Epithelial cell of esophagus (primary cell): ENCODE measurements at places on chromosomes 6 and 20.

- DNase-seq = peak; percentile 68
Measured at GRCh38 chr20:16615199-16615598, 42.0 kb upstream of the KIF16B start.

GRCh38 chr6:135534773-135535380 lies 37.3 kb upstream of the AHI1 start:
- no peak for DNase-seq

DNA sequence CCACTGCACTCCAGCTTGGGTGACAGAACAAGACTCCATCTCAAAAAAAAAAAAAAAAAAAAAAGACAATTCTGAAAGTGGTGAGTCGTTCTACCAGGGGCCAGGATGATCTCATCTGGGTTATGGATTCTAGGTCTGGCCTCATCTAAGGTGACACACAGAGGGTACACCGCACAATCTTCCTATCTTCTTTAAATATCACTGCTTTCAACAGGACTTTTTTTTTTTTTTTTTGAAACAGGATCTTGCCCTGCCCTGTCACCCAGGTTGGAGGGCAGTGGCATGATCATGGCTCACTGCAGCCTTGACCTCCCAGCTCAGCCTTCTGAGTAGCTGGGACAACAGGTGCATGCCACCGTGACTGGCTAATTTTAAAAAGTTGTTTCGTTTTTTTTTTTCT lies 67.7 kb downstream of the SLC16A10 start:
- DNase-seq = peak; percentile 9

DNA sequence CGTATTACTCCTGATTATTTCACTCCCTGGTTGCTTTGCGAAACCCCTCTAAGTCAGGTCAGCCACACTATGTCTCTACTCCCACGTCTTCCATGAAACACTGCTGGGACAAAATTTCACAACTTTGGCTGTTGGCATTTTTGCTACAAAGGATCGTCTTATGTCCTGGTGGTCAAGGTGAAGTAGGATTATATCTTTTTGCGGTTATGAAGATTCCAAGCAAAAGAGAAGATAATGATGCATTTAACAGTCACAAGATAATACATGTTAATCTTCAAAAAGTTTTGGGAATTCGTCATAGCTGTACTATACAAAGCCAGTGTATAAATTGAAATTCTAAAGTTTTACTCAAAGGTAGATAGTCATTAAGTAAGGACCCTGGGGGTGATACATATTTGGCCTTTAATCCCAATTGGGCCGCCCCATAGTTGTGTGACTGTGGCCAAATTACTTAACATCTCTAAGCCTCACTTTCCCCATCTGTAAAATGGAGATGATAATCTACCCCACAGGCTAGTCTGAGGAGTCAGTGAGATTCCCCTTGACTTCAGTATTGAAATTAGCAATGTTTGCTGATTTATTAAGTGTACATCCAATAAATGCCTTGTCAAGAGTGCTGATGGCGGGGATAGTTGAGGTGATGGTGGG lies 212.1 kb downstream of the ARID1B start:
- DNase-seq = no peak

GRCh38 chr6:168542301-168542700 lies 101.3 kb downstream of the SMOC2 start:
- DNase-seq = no peak

- no peak for DNase-seq
Measured at GRCh38 chr6:41659935-41660334, 21.7 kb downstream of the MDFI start.

DNA sequence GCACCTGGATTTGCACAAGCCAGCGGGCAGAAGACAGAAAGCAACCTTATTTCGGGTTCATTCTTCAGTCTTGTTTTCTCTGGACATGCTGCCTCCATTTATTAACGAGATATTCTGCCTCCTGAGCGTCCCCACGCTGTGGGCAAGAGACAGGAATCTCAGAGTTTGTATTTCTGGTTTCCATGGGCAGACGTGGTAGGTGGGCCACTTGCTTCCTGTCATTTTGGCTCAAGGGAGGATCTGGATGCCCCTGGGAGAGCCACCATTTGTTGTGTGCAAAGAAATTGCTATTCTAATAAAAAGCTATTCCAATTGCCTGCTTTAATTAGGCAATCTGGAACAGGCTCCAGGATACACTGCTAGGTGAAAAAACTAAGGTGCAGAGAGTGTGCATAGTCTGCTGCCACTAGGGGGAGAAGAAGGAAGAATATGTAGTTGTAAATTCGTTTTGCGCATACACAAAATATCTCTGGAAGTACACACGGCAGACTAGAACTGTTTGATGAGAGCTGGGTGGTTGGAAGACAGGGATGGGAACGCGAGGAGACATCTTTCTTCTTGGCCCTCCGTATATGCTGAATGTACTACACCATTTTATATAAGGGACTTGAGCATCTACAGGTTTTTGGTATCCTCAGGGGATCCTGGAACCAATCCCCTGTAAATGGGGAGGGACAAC lies 30.1 kb upstream of the SLC16A10 start:
- peak; percentile 62 for DNase-seq

- DNase-seq = no peak
Measured at GRCh38 chr20:61989741-61990140, 75.9 kb downstream of the TAF4 start.

DNA sequence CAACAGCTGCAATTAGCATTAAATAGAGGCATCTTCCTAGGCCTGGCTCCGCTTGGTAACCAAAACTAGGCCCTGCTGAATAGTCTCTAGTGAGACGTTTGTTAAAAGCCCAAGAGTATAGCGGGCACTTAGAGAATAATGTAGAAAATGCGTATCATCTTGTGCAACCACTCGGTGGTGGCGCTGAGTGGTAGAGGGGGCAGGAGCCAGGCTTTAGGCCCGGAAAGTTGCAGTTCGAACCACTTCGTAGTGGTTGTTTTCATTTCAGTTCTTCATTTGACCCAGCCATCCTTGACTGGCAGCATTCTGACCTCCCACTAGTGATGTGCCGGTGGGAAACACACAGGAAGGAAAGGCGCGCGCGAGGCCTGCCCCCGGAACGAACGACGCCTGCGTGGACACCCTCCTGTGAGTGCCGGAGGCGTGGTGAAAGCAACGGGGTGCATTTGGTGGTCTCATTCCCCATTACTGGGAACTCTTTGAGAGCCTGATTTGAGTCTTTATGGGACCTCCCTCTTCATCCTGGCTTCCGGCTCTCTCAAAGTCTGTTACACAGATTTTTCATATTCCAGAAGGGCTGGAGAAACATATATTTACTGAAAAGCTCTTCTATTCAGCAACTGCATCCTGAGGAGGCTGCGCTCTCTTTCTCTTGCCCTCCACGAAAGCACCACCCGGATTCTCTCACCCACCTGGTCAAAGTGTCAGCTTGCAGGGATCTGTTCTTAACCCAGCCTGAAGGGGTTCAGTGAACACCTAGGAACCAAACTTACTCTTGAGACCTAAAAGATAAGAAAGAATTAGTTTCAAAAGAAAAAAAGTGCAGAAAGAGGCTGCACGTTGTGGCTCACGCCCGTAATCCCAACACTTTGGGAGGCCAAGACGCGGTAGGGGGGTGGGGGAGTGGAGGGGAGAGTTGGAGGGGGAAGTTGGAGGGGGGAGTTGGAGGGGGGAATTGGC lies 18.2 kb downstream of the GPX5 start:
- DNase-seq = peak; percentile 14

DNA sequence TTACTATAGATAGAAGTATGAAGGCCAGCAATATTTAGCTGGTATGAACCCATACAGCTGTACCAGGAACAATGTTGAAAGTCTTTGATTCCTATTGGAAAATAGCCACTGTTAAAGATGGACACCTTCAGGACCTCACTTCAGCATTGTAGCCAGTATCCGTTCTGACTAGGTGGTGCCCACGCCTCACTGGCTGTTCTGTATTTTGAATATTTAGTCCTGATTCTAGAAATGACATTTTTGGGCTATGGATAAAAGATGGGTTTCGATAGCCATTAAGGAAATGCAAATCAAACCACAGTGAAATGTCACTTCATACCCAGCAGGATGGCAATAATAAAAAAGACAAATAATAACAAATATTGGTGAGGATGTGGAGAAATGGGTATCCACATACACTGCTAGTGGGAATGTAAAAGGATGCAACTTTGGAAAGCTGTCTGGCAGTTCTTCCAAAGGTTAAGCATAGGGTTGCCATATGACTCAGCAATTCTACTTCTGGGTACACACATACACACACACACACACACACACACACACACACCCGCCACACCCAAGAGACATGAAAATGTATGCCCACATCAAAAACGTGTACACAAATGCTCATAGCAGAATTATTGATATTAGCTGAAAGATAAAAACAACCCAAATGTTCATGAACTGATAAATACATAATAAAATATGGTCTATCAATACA lies 56.8 kb downstream of the UTRN start:
- peak; percentile 43 for DNase-seq

DNA sequence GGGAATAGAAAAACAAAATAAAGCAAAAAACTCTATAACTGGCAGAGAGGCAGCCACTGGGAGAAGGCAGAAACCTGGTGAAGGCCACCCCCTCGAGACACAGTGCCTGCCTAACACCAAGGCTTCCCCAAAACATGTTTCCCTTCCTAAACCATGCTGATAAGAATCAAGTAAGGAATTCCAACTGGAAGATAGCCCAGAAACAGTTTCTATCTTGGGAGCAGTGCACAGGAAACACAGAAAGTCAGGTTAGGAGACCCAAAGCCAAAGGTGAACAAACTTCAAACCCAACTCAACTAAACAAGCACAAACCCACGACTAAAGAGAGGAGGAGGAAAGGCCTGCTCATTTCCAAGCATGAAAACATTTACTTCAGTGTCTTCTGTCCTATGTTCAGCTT lies 433.7 kb upstream of the RGS17 start:
- no peak for DNase-seq

- peak; percentile 78 for DNase-seq
Measured at GRCh38 chr20:63895952-63896263, 982 bp downstream of the DNAJC5 start.

DNA sequence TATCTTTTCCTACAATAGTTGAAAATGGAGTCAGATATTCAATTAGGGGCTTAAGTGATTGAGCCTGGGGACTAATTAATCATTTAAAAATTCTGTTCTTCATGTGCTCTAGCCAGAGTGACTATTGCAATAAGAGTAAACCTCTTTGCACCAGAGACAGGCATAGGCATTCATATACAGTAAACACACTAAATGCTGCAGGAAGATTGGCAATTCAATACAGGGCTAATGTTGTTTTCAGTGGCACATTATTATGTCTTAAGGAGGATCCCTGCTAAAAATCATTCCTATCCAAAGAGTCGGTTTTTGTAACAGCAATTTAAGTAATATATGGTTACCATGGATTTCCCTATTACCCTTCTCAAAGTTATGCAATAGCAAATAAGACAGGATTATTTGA lies 1.2 kb downstream of the PDE7B start:
- DNase-seq = no peak

DNA sequence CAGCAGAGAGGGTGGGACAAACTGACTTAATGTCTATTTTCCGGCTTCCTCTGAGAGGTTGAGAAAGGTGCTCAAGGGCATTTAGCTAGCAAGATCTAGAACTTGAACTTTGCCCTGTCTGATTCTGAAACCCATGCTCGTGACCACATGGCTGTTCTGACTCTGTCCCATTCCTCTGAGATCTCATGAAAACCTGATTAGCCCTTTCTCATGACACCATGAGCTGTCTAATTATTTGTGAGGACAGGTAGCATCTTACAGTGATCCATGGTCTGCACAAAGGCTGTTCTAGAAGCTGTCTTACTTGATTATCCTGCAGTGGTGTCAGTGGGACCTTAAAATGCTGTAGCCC lies 89.6 kb upstream of the TOX2 start:
- DNase-seq = no peak

DNA sequence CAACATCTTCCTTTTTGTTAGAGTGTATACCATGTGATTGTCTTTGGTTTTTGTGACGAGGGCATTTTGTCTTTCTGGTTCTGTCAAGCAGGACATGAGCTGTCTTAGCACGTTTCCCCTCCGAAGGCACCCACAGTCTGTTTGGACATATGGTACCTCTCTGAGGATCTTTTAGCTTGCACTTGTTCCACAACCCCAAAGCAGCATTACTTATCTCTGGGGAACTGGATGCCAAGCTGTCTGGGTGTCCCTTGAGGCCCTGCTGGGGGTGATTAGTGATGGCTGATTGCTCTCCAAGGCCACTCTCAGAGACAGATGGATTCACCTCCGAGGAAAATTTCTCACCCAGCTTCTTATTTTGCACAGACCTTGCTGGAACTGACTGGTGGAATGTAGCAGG lies 445.0 kb upstream of the CHD6 start:
- no peak for DNase-seq

DNA sequence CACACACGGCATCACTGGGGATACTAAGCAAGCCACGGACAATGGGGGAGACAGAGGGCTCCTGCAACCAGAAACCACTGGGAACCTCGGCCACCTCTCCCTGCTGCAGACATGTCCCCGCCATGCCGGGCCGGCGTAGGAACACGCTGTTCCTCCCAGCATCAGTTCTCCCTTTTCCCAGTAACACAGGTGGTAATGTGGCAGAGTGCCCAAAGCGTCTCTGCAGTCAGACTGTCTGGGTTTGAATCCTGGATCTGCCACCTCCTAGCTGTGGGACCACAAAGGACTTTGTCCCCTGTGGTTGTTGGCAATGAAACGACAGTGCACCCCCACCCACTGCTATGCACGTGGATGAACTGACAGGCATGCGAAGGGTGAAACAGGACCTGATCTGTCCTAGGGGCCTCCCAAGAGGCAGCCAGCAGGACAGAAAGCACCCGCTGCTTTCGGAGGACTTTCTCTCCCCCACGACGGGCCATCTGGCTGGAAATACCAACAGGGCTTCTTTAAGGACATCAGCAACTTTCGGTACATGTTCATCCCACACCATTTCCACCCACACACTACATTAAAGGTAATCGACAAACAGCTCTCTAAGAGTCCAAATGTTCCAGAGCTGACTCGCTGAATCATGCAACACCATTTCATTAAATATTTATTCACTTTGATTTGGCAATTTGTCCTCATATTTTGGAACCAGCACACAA lies 74.1 kb downstream of the SULF2 start:
- DNase-seq = no peak

- no peak for DNase-seq
Measured at GRCh38 chr20:55880361-55880760, 125.0 kb downstream of the CBLN4 start.

DNA sequence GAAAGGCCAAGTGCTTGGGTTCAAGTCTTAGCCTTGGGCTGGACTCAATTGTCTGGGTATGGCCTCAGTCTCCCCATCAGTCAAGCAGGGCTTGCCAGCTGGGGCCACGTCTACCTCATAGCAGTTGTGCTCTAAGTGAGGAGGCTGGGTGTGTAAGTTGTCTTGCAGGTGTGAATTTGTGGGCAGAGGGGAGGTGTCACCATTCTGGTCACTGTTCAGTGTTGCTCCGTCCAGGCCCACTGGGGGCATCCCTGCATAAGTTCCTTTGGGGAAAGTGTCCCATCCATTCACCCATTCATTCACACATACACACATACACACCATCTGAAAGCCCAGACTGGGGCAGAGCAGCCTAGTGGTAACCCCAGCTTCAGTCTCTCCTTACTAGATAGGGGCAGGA lies 36.3 kb downstream of the TFEB start:
- no peak for DNase-seq

GRCh38 chr6:90175627-90176538 lies 120.8 kb downstream of the BACH2 start:
- DNase-seq = peak; percentile 90

GRCh38 chr6:119517428-119517827 lies 167.9 kb upstream of the MAN1A1 start:
- DNase-seq = no peak
